Naive thymus-derived CD8-positive, alpha-beta T cell (primary cell): ENCODE measurements at places on chromosomes 7 and 10. TPM values are rescaled to one million over a fixed set of nuclear protein-coding genes. Genes with fewer than 3 reads are reported as not detected.

Gene MYH16
- total RNA-seq, result not detected

DNA sequence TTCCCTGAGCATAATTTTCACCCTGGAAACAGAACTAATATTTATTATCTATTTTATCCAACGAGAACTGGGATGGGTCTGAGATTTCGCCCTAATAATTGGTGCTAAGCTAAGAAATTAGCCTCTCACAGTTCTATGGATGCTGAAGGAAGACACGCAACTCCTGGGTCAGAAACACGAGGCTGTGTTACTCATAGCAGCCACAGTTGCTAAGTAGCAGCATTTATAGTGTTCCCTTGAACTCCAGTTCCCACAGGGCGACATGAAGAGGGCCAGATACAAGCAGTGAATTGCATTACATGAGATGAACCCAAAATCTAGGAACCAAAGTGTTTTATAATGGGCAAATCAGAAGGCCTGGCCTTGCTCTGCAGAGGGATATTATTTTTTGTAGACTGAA lies 109.8 kb upstream of the AGR3 start:
- DNase-seq, result no peak

GRCh38 chr7:20249920-20250319 lies 32.7 kb upstream of the MACC1 start:
- no peak for DNase-seq

- DNase-seq, result no peak
Measured at GRCh38 chr10:79472951-79473350, 27.5 kb upstream of the ZCCHC24 start.

DNA sequence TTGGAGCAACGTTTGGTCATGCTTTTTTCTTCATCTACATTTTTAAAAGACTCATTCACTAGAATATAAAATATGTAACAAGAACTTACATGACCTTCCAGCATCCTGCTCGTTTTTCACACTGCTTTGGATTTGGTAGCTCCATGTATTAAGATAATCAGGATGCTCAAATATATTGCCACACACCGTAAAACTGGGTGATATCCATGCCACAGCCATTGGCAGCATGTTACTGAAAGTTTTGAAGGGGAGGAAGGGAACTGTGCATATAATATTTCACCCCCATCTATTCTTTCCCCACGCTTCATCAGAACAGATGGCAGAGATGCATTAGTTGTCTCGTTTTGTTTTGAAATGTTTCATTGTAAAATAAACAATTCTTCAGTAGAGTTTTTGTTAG lies 158.2 kb downstream of the RNLS start:
- DNase-seq, result no peak

DNA sequence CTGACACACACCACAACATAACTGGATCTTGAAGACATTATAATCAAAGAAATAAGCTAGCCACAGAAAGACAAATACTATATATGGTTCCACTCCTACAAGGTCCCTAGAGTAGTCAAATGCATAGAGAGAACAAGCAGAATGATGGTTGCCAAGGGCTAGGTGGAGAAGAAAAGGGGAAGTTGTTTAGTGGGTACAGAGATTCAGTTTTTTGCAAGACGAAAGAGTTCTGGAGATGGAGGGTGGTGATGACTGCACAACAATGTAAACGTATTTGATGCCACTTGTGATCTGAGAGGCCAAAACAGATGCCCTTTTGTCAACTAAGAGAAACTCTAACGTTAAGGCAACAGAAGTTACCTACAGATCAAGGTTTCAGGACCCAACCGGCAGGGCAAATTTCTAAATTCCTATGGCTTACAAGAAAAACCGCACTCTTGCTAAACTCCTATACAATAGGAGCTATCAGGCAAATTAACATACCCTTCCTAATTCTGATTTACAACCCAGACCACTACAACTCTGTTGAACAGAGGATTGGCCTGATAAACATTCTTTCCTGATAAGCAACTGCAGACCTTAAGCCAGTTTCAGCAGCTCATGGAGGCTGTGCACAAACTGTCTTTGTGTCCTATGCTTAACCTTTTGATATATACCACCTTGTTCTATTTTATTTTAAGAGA lies 69.0 kb downstream of the FAM107B start:
- DNase-seq, result no peak

- no peak for DNase-seq
Measured at GRCh38 chr10:119801998-119802538, 70.6 kb downstream of the MCMBP start.
